Calu3 (cell line): ENCODE measurements at places on chromosomes 12 and 14.
A peak's percentile ranks its signal among the peaks of the same experiment; 100 is the strongest.

GRCh38 chr12:124301084-124301654 lies 6.3 kb downstream of the RFLNA start:
- no peak for DNase-seq

DNA sequence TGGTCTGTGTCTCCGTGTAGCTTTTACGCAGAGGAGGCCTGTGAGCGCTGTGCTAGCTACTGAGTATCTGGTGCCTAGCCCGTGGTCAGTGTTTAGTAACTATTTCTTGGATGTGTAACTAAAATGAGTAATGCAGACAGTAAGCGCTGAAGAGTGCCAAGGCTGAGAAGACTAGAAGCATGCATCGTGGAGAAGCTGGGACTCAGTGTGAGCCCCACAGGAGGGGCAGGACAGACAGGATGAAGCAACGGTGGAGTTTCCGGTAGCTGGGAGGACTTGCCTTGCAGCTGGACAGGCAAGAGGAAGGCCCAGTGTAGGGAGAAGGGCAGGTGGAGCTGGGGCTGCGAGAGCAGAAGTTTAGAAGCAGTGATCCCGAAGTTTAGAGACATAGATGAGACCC lies 233.4 kb upstream of the FKBP4 start:
- DNase-seq: no peak

- no peak for DNase-seq
These were observed 136.8 kb upstream of the PTPRB start for GRCh38 chr12:70774055-70774454.

- no peak for DNase-seq
These were observed 25.9 kb downstream of the EPS8 start for GRCh38 chr12:15763328-15763727.

- DNase-seq: no peak
These were observed 51.1 kb upstream of the SLC8A3 start for GRCh38 chr14:70239802-70240201.

- DNase-seq: no peak
These were observed 48.1 kb upstream of the VASH1 start for GRCh38 chr14:76713121-76713520.

DNA sequence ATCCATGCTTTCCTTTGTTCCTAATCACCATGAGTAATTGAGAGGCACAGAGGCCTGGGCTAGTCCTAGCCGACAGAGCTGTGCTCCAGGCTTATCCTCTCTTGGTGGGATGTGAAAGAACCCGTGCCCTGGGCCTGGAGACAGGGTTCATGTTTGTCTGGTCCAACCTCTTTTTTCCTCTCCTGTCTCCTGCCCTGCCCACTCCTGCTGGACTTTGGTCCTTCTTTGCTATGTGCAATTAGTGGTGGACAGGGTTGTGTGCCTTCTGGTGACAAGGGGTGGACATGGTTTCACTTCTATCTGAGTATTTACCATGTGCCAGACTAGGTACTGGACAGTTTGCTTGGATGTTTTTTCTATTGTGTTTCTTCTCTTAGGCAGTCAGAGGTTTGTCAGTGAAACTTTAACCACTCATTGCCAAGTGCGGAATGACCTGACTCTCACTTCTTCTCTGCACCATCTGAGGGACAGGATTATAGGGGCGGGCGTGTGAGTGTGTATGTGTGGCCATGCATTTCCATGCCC lies 126.1 kb downstream of the SMOC1 start:
- peak; percentile 38 for DNase-seq

DNA sequence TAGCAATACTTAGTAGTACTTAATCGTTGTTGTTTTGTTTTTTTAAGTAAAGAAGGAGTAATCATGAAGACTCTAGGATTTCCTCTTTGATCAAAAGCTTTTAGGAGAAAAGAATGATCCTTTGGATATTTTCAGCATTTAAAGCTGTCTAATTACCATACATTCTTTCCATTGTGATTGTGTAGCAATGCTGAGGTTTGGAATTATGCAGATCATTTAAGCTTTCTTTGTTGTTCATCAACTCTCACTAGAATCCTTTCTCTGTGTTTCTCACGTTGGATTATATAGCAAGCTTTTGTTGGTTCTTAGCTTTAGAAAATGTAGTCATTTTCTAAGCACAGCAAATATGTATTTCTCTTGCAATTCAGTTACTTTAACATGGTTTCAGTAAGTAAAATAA lies 25.8 kb downstream of the CCDC91 start:
- no peak for DNase-seq

GRCh38 chr12:33129500-33129899 lies 232.9 kb upstream of the PKP2 start:
- DNase-seq: no peak

DNA sequence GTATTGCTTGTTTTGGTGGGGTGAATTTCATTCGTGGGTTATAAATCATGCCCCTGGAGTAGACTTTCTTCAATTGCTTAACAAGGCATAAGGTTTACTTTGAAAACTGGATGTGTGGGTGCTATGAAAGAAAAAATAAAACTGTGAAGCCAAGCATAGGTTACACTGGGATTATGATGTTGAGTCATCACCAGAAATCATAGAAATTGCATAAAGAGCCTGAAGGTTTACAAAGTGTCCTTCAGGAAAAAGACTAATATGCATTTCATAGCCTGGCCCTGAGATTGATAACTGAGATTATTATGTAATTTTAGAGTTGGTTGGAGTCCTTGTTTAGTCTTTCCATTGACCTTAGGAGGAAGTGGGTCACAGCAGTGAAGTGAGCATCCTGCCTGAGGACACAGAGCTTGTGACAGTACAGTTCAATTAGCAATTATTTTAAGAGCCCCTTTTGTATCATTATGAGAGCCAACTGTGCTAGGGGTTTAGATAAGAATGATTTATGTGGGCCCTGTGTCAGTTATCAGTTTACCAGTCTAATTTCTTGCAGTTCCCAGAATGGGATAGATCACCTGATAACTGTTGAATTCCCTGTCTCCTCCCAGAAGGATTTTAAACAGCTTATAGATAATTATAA lies 13.6 kb downstream of the LRRK2 start:
- DNase-seq: no peak

DNA sequence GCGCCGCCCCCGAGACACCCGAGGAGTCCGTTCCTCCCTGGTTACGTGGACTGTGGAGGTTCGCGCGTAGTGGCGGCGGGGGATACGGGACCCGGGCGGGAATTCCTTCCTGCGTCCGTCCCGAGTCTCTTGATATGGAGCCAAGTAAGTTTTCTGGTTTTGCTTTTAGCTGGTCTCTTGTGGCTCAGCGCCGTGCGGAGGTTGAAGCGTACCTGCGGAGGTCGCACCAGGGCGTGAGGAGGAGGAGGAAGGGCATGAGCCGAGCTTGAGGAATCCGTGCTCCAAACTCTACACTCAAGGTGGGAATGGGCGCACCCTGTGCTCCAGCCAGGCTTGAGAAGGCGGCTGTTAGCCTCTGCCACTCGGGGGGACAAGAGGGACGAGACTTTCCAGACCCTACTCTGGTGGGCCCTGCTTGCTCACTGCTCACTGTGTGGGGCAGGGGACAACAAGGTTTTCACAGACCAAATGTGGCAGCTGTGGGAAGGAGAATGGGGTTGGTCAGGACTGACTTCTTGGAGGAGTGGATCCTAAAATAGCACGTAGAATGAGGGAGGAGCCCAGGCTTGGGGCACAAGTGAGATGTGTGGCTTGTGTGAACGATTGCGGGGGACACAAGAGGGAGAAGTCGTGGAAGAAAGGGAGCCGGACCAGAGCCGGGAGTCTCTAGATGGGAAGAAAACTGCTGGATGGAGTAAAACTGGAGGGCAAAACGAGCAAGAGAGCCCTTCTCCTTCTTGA lies 577 bp downstream of the ATG101 start:
- no peak for DNase-seq

DNA sequence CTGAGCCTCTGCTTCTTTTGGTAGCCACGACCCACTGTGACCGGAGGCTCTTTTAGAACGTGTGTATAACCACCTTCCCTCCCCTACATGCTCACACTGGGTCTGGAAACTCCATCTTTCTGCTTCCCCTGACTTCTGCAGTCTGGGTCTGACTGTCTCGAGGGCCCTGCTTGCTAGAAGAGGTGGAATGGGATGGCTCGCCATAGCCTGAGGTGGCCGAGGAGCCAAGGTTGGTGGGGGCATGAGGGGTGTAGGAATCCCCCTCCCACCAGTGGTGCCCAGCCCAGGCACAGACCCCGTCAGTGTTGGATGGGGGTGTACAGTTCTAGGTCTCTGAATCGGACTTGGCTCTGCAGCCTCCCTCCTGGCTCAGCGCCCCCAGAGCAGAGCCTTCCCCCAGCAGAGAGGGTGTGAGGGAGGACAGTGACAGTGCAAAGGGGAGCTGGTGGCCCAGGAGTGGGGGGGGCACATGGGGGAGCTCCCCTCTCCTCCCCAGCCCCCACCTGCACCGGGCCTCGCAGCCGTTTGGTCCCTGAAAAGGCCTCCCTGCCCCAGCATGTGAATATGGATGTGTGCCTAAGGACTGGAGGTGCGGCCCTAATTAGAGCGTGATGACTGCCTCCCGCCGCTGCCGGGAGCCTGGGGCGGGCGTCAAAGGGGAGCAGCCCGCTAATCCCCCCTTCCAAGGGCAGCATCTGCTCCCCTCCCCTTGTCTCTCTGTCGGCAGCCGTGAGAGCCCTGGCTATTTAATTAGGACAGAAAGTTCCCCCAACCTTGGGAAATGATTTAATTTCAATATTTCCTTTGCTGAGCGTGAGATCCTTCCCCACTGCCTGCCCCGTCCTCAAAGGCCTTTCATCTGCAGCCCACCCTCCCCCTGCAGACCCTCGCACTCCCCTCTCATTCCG lies 196.2 kb upstream of the C14orf180 start:
- no peak for DNase-seq

DNA sequence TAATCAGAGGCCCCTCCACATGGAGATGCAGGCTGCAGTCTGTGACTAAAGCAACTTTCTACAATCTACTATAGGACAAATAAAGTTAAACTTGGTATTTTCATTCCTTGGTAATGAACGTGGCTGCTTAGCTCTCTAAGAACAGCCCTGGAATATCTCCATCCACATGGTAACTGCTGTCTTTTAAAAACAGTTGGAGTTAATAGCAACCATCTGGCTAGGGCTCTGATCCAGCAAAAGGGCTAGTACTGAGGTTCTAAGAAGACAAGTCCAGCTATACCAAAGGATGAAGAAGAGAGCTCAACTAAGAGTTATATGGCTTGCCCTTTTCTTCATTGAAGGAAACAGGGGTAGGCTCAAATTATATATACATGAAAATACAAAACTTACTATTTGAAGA lies 920.1 kb downstream of the FLRT2 start:
- DNase-seq: no peak

- no peak for DNase-seq
These were observed 13.9 kb downstream of the DUSP16 start for GRCh38 chr12:12548713-12549112.

GRCh38 chr12:105235281-105235731 lies 668 bp downstream of the APPL2 start:
- no peak for DNase-seq

- DNase-seq: no peak
These were observed 137.5 kb upstream of the MYL2 start for GRCh38 chr12:111057701-111058425.
